ENCODE measurements at places on chromosomes 5 and 9. TPM values are rescaled to one million over a fixed set of nuclear protein-coding genes. Genes with fewer than 3 reads are reported as not detected.

The CACNA1B gene
- under 0.01 TPM for total RNA-seq

The STARD4 gene
- 59.9 TPM for total RNA-seq

The SPINK7 gene
- not detected for total RNA-seq

The PDLIM4 gene
- total RNA-seq = 59.6 TPM

The GHR gene
- total RNA-seq = 1.0 TPM

The INSL6 gene
- total RNA-seq = not detected

The ADGRD2 gene
- total RNA-seq = not detected

The GFI1B gene
- under 0.01 TPM for total RNA-seq

The S100Z gene
- total RNA-seq = not detected

The FGF1 gene
- total RNA-seq = 2.2 TPM

The LIFR gene
- total RNA-seq = 20.0 TPM

The PPP1R2B gene
- not detected for total RNA-seq

The IFNK gene
- not detected for total RNA-seq

The EGFLAM gene
- 1.2 TPM for total RNA-seq

The PCDHA1 gene
- total RNA-seq = not detected

The UQCRQ gene
- 237 TPM for total RNA-seq

The GGTA1 gene
- total RNA-seq = not detected

The GMCL2 gene
- total RNA-seq = not detected

The WWC1 gene
- total RNA-seq = 3.1 TPM

The PRLR gene
- 0.84 TPM for total RNA-seq

The PTGES gene
- total RNA-seq = 4.0 TPM

The CCDC180 gene
- 0.30 TPM for total RNA-seq

The SLC45A2 gene
- total RNA-seq = under 0.01 TPM

The TRPM3 gene
- total RNA-seq = not detected

The LHX2 gene
- total RNA-seq = 0.15 TPM

The VCAN gene
- 84.9 TPM for total RNA-seq

The BSPRY gene
- total RNA-seq = not detected

The TMEM203 gene
- total RNA-seq = 43.1 TPM

The NDUFB6 gene
- total RNA-seq = 62.3 TPM

The PCDHGA3 gene
- total RNA-seq = 0.34 TPM

The FAM193B gene
- 22.0 TPM for total RNA-seq

The KIF24 gene
- total RNA-seq = 3.7 TPM

The CLIC3 gene
- total RNA-seq = 4.0 TPM

The PCDHAC1 gene
- not detected for total RNA-seq

The IL6ST gene
- total RNA-seq = 148 TPM

The ECM2 gene
- total RNA-seq = 0.50 TPM

The KCTD16 gene
- total RNA-seq = 0.17 TPM

The CBY3 gene
- total RNA-seq = not detected

The FOXI1 gene
- not detected for total RNA-seq

The CORO2A gene
- total RNA-seq = 2.1 TPM

The ADAMTS12 gene
- 14.7 TPM for total RNA-seq
